ENCODE measurements at places on chromosomes 12 and 14.
A peak's percentile ranks its signal among the peaks of the same experiment; 100 is the strongest.

- no peak for DNase-seq
Measured at GRCh38 chr12:27133022-27133590, 50.7 kb upstream of the C12orf71 start.

DNA sequence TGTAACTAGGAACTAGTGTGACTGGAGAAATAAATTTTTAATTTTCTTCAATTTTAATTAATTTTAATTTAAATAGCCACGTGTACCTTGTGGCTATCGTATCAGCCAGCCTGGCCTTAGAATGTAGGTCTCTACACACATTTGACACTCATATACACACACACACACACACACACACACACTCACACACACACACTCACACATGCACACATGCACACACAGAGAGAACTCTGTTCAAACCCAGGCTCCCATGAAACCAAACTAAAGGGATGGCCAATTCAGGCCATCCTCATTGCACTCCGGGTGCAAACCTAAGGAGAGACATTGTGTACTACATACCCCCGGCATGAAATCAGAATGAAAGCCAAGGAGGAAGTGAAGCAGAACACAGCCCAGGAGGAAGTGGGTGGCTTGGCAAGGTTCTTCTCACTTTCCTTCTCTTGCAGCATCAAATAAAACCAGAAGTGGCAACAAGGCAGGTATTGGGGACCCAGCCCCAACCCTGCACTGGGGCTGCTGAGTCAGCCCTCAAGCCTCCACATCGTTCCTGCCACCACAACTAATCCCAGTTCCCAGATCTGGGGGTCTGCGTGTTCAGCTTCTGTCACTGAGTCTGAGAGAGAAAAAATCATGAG, 26.2 kb upstream of the CHPT1 start:
- DNase-seq, result no peak

- DNase-seq, result no peak
Measured at GRCh38 chr12:104172570-104172947, 34.5 kb upstream of the NFYB start.

GRCh38 chr12:62787611-62788010, 147.3 kb downstream of the PPM1H start:
- DNase-seq, result no peak

DNA sequence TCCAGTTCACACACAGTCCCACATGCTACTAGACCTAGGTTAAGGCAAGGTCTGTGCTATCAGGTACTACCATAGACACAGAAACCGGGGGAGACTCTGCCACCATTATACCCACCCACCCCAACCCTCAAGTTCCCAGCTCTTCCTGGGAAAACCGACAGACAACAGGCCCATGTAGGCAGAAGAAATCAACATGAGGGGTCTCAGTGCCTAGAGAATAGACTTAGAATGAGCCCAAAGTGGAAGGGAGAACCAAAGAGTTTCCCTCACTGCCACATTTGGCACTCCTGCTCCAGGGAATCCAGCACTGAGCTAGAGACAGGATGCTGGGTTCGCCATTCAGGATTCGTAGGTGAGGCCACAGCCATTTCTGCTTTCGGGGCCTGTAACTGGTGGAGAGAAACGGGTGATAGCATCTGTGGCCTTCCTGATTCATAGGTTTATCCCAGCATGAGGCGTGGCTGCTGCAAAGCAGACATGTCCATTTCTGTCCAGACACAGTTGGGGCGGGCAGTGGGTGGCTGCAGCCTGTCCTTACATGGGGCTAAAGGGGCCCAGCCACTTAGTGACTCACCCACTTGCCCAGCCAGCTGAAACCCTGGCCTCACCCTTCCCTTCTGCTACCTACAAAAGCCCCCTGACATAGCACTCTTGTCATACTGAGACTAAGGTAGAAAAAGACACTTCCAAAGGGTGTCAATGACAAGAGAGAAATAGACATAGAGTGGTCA, 69.4 kb downstream of the IRF2BPL start:
- DNase-seq, result no peak

GRCh38 chr14:76496595-76496994, 120.7 kb downstream of the ESRRB start:
- DNase-seq, result no peak

DNA sequence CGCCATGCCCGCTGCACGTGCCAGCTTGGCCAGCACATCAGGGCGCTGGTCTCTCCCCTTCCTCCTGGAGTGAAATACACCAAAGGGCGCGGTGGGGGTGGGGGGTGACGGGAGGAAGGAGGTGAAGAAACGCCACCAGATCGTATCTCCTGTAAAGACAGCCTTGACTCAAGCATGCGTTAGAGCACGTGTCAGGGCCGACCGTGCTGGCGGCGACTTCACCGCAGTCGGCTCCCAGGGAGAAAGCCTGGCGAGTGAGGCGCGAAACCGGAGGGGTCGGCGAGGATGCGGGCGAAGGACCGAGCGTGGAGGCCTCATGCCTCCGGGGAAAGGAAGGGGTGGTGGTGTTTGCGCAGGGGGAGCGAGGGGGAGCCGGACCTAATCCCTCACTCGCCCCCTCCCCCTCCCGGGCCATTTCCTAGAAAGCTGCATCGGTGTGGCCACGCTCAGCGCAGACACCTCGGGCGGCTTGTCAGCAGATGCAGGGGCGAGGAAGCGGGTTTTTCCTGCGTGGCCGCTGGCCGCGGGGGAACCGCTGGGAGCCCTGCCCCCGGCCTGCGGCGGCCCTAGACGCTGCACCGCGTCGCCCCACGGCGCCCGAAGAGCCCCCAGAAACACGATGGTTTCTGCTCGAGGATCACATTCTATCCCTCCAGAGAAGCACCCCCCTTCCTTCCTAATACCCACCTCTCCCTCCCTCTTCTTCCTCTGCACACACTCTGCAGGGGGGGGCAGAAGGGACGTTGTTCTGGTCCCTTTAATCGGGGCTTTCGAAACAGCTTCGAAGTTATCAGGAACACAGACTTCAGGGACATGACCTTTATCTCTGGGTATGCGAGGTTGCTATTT, 914 bp upstream of the CCND2 start:
- peak; percentile 56 for DNase-seq

DNA sequence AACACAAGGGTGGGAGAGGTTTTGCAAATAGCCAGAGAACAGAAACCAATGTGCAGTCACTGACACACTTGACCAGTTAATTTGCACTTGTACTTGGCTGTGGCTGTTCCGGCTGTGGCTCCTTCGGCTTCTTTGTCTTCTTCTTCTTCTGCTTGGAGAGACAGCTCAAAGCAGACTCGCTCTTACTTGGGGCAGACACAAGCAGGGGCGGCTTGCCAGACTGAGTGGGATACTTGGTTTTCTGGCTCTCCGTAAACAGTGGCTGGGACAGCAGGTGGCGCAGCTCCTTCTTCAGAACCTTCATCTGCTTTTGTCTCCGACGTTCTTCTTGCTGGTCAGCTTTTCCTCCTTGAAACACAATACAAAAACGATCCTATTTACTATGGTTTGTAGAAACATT, 25.0 kb downstream of the OTUB2 start:
- DNase-seq, result no peak

GRCh38 chr14:91360490-91361232, 57.0 kb downstream of the CCDC88C start:
- DNase-seq, result no peak

DNA sequence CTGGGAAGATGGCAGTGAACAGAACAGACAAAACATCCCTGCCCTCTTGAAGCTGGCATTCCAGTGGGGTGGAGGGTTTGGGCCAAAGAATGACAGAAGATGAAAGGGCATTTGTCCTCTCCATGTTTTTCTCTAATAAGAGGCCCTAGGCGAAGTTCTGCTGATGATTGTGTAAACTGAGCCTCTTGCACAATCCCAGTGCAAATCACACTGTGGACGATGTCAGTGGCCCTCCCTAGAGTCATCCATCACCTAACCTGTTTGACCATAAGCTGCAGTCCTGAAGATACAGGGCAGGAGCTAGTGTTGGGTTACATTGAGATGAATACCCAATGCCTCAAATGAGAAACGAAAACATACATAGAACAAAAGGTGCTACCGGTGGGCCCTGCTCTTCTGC, 622.4 kb upstream of the TBX3 start:
- DNase-seq, result no peak

DNA sequence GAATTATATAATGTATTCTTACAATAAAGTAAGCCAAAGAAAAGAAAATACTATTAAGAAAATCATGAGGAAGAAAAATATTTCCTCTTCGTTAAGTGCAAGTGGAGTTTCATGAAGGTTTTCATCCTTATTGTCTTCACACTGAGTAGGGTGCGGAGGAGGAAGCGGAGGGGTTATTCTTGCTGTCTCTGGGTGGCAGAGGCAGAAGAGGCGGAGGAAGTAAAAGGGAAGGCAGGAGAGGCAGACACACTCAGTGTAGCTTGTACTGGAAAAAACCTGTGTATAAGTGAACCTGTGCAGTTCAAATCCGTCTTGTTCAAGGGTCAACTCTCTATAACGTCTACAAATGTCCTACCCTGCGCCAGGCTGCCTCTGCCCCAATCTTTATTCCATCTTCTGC, 22.0 kb upstream of the BCL2L14 start:
- DNase-seq, result no peak

Data from stimulated activated CD4-positive, alpha-beta T cell treated with anti-CD3 and anti-CD28 coated beads, TNF-alpha, amount 100 ng/mL, for 4 hours (primary cell).